Progenitor cell of endocrine pancreas (in vitro differentiated cells): ENCODE measurements at places on chromosomes 6 and 20. TPM values are rescaled to one million over a fixed set of nuclear protein-coding genes. Genes with fewer than 3 reads are reported as not detected.

NRM gene
- 35.5 and 37.9 TPM in 2 replicates for total RNA-seq

MRAP2 gene
- 1.1 TPM in 2 replicates for total RNA-seq

- H3K27me3 ChIP-seq: peaks cover 3% of the 10 kb centered on the region
- DNase-seq: peak; percentile 50
- peak within 1 kb of the TSS; percentile 90 for H3K27ac ChIP-seq
- H3K4me1 ChIP-seq: peaks cover 2% of the 10 kb centered on the region
Measured at GRCh38 chr20:45911486-45912343, at the start of gene PLTP. TSS of gene PLTP (minus strand) at chr20:45912155. CDS start at chr20:45911452, 703 bp downstream.

DNA sequence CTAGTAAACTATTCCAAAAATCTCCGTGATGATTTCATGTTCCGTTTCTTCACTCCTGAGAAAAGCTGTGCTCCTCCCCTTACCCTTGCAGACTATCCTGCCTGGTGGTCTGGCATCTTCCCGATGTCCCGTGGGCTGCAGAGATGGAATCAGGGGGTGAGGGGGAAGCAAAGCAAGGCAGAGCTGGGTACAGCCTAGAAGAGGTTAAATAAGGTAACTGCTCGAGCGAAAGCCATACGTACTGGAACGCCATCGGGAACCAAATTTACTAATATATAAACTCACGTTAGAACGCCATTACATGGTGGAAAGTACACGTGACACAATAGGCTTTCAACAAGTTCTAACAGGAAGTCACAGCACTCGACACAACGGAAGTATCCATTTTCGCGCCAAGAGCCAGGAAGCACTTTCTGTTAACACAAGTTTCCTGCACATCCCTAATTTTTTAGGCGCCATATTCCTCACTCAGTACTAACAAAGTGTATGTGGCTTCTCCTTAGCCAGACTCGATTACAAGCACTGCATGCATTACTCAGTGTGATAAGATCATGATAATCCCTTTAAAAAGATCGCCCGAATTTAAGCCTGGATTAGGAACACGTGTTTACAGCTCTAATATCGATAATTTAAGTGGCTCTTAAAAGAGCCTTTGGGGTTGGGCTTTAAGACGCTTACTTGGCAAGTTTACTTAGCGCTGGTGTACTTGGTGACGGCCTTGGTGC is 101.6 kb upstream of the PRSS16 start:
- H3K4me1 ChIP-seq: peaks cover 16% of the 10 kb centered on the region
- no peak overlapping the region for H3K27ac ChIP-seq
- no peaks in the 10 kb centered on the region for H3K27me3 ChIP-seq
- H3K36me3 ChIP-seq: no peaks in the 10 kb centered on the region

- H3K4me3 ChIP-seq: no peak overlapping the region
- H3K27me3 ChIP-seq: no peaks in the 10 kb centered on the region
- H3K27ac ChIP-seq: peak overlapping the region; percentile 41
- peaks cover 24% of the 10 kb centered on the region for H3K4me1 ChIP-seq
- DNase-seq: no peak
Measured at GRCh38 chr6:122623279-122623678, 13.1 kb downstream of the PKIB start.

- H3K27me3 ChIP-seq: no peaks in the 10 kb centered on the region
- H3K4me3 ChIP-seq: no peak overlapping the region
- no peaks in the 10 kb centered on the region for H3K4me1 ChIP-seq
- H3K27ac ChIP-seq: no peak overlapping the region
Measured at GRCh38 chr6:160408528-160408927, 60.4 kb downstream of the SLC22A3 start.

- no peak overlapping the region for H3K4me3 ChIP-seq
- no peak overlapping the region for H3K27ac ChIP-seq
- no peak for DNase-seq
- peaks cover 2% of the 10 kb centered on the region for H3K36me3 ChIP-seq
Measured at GRCh38 chr6:148760568-148761526, 14.0 kb downstream of the UST start.

DNA sequence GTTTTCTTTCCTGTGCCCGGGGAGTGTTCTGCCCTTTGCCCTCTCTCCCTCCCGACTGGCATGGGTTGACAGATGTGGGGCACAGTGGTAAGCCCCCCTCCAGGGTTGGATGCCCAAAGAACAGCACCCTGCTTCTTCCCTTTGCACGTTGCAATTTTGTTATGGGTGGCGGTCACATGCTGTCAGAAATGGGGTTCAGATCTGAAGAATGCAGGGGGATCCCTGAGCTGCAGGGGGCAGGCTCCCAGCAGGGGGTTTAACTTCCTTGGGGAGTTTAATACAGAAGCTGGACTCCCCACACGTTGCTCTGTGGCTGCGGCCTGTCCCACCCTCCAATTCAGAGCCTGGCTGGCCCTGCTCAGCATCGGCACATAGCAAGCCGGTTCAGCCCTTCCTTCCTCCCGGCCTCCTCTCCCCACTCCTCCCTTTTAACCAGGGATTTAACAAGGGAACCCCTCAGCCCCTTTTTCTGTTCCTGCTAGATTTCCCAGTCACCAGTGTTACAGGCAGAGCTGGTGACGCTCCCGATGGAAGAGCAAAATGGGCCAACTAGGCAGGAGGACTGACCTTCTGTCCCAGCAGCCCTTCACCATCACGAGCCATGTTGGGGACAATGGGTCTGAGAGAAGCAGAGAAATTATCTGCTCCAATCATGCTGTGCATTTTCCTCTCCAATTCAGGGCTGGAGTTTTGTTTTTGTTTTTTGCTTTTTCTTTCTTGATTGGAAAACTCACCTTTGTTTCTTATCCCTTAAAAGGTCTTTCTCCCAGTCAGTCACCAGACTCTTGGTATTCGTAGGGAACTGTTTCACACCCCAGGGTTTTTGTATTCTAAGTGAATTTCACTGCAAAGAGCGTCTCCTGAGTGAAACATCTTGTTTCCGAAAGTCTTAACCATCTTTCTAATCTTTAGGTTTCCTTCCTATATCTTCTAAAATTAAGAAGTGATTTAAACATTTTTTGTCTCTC is 6.8 kb downstream of the FOXF2 start:
- H3K4me1 ChIP-seq: no peaks in the 10 kb centered on the region
- no peak overlapping the region for H3K4me3 ChIP-seq
- no peak for DNase-seq

DNA sequence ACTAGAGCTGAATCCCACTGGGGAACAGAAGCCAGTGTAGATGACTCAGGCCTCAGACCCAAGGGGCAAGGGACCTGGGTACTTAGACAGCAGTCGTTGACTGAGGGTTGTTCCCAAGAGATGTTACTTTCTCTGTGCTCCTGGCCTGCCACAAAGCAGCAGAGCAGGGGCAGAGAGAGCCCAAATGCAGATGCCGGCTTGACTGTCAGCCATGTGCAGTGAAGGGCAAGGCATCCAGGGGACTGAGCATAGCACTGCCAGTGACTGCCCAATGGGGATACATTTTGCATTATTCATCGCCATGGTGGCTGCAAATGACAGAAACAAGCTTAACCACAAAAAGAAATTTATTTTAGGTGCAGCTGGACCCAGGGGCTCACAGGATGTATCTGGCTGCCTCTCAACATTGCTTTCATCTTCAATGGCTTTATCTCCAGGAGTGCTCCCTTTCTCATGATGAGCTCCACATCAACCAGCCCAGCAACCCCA is 7.6 kb upstream of the TP53RK start:
- no peak overlapping the region for H3K27ac ChIP-seq
- no peak for DNase-seq
- no peak overlapping the region for H3K4me3 ChIP-seq
- no peaks in the 10 kb centered on the region for H3K36me3 ChIP-seq
- peaks cover 2% of the 10 kb centered on the region for H3K4me1 ChIP-seq

DNA sequence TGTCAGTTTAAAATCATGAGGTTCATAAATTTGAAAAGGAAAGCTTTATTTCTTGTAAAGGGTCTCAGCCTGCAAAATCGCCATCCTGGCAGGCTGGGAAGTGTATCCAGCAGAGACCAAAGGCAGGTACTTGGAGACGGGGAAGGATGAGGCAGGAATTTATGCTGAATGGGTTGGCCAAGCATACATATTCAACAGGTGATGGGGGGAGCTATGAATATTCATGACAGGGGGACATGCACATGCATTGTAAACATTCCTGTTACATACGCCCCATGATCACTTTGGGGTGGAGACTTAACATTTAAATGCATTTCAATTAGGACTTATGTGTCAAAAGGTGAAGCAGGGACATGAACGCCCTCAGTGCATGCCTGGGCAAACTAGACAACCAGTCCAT is 9.8 kb upstream of the SLC22A1 start:
- H3K4me3 ChIP-seq: no peak overlapping the region
- no peaks in the 10 kb centered on the region for H3K4me1 ChIP-seq
- peak overlapping the region; percentile 74 for H3K27ac ChIP-seq
- no peak for DNase-seq
